Progenitor cell of endocrine pancreas (in vitro differentiated cells): ENCODE measurements at places on chromosomes 1 and 21. TPM values are rescaled to one million over a fixed set of nuclear protein-coding genes. Genes with fewer than 3 reads are reported as not detected.

GRCh38 chr1:111507411-111508201 is 4.2 kb upstream of the ADORA3 start:
- DNase-seq: peak; percentile 56

- no peak for DNase-seq
Measured at GRCh38 chr1:33119532-33120217, 38.7 kb downstream of the AZIN2 start.

DNA sequence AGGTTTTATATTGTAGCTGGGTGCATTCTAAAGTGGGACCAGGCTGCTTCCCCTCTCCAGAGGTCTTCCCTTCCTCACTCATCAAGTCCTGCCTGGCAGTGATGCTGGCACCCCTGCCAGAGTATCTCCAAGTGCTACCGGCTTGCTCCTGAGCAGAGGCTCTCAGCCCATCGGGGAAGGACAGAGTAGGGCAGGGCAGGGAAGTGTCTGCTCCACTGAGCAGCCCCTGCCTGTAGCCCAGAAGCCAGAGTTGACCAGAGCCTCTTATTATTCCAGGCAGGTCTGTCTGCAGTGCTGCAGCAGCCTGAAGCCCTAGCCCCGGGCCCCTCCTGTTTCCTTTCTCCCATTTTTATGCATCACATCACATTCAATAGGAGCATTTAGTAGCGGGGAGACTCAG is 51.1 kb downstream of the ATP2B4 start:
- no peak for DNase-seq

DNA sequence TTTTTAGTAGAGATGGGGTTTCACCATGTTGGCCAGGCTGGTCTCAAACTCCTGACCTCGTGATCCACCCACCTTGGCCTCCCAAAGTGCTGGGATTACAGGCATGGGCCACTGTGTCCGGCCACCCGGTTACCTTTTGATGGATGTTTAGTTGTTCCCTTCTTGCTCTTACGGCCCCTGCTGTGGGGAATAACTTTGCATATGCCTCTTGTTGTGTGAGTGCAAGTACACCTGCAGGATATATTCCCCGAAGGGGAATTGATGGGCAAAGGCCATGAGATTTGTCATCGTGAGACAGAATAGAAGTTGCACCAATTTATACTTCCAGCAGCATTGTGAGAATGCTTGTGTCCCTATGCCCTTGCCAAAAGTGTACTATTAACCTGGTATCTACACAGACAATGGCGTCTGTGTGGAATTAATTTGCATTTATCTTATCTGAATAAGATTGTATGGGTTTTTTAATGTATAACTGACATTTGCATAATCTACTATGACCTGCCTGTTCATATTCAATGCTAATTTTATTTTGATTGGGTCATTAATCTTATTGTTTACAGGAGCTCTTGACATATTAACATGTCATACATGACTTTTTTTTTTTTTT is 8.1 kb downstream of the IL6R start:
- DNase-seq: no peak

GRCh38 chr1:91555821-91556531 is 55.3 kb downstream of the CDC7 start:
- DNase-seq: no peak

PIK3R3 gene
- 54.1 and 55.4 TPM in 2 replicates for total RNA-seq

DNA sequence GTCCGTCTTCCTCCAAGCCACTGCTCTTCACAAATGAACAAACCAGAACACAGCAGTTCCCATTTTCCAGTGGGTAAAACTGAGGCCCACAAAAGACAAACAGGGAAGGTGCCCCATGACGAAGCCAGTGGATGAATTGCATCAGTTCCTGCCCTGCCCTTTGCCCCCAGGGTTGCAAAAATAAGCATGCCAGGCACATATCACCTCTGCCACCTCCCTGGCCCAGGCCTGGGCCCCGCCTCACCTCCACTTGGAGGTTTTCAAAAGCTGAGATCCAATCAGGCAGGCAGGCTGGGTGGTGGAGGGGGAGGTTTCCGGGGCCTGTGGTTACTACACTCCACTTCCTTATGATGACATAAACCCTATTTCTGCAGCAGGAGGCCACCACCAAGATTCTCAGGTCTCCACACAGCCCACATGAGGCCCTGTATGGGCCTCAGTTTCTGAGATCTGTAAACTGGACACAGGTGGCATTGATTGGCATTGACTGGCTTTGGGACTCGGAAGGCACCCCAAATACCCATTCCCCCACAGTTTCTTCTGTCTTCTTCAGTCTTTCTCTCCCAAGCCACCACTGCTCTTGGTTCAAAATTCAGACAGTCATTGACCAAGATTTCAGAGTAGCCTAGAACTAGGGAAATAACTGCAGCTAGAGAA is 4.1 kb downstream of the KIF21B start:
- DNase-seq: no peak

DNA sequence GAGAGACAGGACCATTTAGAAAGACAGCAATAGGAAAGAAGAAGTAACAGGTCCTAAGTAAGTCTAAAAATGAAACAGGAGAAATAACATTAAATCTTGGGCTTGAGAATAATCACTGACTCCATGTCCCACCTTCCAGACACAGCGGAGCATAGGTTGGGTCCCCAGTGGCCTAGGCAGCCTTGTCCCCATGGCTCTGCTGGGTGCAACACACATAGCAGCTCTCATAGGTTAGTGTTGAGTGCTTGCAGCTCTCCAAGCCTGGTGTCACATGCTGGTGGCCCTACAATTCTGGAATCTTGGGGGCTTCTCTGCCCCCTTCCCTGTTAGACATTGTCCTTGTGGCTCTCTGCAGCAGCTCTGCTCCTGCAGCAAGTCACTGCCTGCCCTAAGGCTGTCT is 952.8 kb upstream of the ADGRL2 start:
- DNase-seq: no peak

DNA sequence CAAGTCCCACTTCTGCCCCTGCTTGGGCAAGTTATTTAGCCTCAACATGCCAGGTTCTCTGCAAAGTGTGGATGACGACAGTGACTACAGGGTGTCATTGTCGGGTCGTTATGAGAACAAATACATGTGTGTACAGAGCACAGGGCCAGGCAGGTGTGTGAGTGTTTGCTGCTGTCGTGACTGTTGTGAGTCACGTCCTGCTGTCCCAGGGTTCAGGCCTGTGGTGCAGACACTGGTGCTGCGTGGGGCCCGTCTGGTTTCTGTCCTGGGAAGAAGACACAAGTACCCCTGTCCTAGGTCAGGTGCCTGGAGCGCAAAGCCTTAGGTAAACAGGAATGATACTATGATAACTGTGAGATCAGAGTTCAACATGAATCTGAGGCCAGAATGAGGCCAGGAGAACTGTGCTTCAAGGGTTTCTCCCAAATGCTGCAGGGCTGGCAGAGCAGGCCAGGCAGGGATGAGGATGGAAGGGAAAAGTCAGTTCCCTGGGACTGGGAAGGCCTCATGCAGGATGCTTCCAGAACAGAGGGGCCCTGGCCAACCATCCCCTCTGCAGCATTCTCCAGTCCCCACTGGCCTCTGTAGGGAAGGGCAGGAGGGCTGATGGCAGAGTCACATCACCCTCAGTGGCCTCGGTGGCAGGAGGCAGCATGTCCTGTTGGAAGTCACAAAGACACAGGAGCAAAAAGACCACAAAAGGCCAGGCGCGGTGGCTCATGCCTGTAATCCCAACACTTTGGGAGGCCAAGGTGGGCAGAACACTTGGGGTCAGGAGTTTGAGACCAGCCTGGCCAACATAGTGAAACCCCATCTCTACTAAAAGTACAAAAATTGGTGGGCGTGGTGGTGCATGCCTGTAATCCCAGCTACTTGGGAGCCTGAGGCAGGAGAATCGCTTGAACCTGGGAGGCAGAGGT is 15.7 kb downstream of the GPR157 start:
- DNase-seq: no peak

GRCh38 chr1:110508028-110508940 is 10.7 kb downstream of the KCNA10 start:
- DNase-seq: no peak

DNA sequence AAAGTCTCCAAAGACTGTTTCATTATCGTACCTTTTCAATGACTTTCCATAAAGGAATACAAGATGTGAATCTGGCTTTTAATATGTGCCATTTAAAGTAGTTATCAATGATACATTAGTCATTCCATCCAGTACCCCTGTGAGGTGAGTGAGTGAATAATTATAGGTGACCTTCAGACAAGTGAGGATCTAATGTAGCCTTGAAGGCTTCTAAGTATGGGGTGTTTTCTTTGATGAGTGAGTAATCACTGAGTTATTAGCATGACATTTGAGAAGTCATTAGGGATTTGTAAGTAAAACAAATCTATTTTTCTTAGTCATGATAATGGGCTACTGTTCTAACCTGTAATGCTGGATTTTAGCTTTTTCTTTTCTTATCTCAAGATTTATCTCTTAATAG is 831.4 kb downstream of the ADGRL2 start:
- no peak for DNase-seq

PTGS2 gene
- total RNA-seq: 0.38 TPM in 1 of 2 replicates, not detected in the other

- DNase-seq: no peak
Measured at GRCh38 chr1:67537667-67538018, 107.4 kb upstream of the SERBP1 start.

DNA sequence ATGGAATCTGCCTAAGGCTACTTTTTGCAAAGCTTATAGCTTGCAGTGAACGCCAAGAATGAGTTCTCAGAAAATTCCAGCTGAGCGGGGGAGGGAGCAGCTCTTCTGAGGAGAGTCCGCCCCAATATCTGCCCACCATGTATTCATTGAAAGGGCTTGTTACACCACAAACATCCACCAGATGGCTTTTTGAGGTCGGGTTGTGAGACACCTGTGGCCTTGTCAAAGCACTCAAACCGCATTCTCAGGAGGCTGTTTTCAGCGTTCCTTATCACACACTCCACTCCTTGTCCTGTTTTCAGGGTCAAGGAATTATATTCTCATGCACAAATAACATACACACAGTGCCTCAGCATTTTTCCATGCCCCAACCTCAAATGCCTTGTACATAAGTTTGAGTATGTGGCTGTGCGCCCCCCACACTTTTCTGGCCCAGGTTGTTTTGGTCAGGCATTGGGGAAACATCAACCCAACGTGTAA is 3.9 kb upstream of the C4BPB start:
- peak; percentile 45 for DNase-seq

FAM163A gene
- total RNA-seq: 1.1 and 1.5 TPM in 2 replicates

DNA sequence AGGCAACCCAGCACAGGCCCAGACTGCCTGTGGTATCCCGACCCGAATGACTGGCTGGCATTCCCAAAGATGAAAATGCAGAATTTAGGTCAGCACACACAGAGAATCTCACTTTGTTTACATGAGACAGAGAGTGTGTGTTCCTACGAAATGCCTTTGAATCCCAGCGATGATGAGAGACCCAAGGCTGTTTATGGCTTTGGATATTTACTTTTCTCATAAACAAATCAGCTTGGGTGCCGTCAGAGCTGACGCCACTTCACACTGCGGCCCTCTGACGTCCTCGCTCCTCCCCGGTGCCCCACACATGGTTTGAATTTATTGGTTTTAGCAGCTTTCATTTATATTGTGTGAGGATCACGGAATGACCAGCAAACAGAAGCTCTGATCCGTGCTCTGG is 18.7 kb downstream of the TRABD2B start:
- DNase-seq: no peak

- DNase-seq: no peak
Measured at GRCh38 chr21:17823846-17824245, 4.7 kb upstream of the C21orf91 start.

MFAP2 gene
- total RNA-seq: 170 and 174 TPM in 2 replicates

PTGFRN gene
- total RNA-seq: 42.9 and 49.0 TPM in 2 replicates

DNA sequence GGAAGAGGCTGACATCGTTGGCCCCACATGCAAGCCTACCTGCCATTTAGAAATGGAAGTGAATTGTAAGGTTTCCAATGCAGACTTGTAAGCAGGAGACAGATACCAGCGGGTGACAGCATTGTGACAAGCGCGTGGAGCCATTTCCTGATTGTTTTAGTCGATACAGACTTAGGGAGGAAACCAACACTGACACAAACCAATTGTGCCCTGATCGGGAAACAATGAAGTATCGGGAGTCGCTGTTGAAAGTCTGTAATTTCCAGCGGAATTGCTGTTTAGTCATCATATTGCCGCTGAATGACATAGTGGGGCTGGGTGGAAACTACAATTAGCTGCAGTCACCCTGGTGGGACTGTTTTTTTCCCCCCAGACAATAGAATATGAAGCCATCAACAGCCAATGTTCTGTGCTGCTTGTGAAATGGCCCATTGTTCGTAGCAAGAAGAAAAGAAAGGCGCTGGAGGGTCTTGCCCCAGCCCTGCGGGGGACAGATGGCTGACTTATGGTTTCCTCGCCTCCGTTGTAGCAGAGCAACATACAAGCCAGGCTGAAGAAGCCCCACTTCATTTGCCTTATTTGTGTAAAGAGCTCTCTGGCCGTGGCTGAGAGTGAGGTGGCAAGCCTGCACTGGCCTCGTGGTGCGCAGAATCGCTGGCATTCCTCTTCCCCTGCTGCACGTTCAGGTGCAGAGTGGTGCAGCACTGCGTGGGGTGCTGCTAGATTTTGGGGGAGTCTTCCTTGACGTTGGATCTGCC is 462.7 kb downstream of the CAMTA1 start:
- no peak for DNase-seq

GRCh38 chr1:183457449-183457848 is 14.8 kb upstream of the SMG7 start:
- no peak for DNase-seq

DNA sequence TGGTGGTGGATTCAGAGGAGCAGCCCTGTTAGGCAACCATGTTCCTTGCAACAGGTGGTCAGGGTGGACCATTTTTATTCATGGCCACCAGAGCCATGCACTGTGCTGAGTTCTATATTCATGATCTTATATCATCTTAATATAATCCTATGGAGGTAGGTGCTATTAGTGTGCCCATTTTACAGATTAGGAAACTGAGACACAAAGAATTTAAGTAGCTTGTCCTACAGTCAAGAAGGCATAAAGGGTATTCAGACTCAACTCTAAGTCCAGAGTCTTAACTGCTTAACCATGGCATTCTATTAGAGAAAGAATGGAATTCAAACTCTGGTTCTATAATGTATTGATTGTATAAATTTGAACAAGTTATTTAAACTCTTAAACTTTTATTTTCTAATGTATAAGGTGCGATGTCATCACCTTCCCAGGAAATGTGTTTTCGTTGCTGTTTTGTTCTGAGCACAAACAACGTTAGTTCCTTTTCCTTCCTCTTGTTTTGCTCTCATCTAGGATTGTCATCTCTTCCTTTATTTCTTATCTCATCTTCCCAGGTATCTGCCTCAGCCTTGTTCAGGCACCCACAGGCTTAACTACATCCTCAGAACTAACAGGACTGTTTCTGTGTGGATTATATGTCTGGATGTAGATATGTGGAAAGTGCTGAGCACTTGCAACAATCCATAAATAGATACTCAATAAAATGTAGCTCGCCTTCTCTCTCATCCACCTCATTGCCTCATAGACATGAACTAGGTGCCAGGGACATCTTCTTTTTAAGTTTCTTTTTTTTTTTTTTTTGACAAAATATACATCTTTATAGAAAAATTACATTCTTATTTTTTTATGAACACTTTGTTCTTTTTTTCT is 207.1 kb downstream of the NFIA start:
- DNase-seq: no peak

DNA sequence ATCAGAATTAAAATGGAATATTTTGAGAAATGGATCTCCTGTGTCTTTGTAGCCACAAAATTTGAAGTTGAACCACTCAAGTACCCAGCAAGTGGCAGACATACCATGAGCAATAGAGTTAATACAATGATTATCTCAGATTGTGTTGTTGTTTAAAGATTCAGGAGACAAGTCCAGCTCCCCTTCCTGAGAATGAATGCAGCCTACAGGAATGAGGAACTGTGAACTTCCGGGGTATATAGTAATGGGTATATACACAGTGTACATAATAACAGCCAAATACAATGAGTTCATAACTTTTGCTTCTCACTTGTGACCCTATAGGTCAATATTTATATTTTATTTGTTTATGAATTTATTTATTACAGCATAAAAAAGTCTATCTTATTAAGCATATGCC is 445.0 kb downstream of the SETD4 start:
- no peak for DNase-seq

GNAT2 gene
- total RNA-seq: 0.57 TPM in 1 of 2 replicates, not detected in the other
